COR-L47 (cell line): ENCODE measurements at places on chromosomes 12 and 14.

DNA sequence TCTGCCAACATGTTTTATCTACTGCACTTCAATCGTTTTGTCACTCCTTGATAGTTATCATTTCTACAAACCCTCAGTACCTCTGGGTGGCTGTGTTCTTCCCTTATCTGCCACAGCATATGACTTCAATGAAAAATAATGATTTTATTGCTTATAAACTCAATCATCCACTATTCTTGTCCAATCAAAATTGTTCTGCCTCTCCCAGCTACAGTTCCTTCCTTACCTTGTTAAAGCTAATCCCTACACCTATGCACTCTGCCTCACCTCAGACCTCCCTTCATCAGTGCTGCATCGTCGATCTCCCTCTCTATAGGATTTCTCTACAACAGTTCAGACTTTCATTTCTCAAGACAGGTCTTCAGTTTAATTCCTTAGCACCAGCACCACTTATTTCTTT, 58.8 kb downstream of the ERGIC2 start:
- DNase-seq = no peak

DNA sequence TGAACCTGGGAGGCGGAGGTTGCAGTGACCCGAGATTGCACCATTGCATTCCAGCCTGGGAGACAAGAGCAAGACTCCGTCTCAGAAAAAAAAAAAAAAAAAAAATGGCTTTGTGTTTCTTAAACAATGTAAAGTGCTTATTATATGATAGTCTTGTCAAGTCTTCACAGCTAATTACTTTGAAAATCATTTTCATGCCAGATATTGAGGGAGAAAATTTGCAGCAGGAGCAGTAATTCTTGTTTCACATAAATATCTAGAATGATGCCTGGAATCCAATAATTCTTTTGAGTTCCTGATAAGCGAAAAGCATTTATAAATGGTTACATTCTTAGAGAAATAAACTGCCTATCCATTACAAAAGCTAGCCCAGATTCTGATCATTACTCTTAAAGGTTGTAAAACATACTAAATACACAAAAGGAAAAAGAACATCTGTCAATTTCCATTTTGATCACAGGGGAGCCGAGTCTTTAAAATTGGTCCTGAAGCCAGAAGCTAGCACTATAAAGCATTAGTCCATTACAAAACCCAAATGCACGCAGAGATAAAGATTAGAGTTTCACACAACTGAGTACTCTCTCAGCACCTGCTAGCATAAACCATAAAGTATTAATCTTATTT, 50.3 kb downstream of the IFT81 start:
- no peak for DNase-seq

DNA sequence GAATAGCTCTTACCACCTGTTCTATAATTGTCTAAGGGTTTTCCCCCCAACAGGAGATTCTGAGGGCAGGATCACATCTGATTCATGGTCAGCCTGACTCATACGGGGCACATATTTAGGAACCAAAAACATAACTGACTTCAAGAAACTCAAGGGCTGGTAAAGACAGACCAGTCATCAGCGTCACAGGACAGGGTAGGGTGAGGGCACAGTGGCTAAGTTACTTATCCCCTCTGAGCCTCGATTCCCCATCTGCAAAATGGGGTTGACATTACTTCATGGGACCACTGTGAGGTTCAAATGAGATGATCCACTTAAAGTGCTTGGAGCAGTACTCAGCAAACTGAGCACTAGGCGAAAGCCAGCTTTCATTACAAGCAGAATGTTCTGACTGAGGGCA, 606 bp downstream of the CINP start:
- no peak for DNase-seq

GRCh38 chr14:89283327-89284060, 133.5 kb downstream of the FOXN3 start:
- DNase-seq = no peak

GRCh38 chr14:31949709-31950108, 127.4 kb upstream of the ARHGAP5 start:
- no peak for DNase-seq

DNA sequence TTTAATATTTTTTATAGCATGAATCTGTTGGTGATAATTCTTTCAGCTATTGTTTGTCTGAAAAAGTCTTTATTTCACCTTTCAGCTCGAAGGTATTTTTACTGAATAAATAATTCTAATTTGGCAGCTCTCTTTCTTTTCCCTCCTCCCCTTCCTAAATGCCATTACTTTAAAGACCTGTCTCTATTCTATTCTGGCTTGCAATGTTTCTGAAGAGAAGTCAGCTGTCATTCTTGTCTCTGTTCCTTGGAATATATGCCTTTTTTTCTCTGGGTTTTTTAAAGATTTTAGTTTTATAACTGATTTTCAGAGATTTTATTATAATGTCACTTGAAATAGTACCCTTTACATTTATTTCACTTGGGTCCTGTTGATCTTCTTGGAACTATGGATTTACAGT, 237.9 kb upstream of the DAAM1 start:
- DNase-seq = no peak

DNA sequence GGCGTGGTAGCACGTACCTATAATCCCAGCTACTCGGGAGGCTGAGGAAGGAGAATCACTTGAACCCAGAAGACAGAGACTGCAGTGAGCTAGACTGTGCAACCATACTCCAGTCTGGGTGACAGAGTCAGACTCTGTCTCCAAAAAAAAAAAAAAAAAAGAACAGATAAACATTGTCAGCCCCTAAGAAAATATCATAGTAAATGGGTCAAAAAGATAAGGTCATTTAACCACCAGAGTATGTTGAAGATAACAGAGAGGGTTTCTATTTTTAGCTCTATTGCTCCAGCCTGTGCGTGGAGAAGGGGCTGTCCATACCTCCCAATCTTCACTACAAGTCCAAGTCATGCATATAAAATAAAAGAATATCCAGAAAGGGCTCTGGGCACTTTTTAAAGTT, 15.4 kb downstream of the LGMN start:
- DNase-seq = no peak

GRCh38 chr12:21336656-21337055, 1.9 kb upstream of the SLCO1A2 start:
- DNase-seq = no peak

GRCh38 chr12:104909761-104910160, 48.3 kb downstream of the SLC41A2 start:
- DNase-seq = no peak

GRCh38 chr14:60777856-60778578, 43.5 kb downstream of the MNAT1 start:
- no peak for DNase-seq

DNA sequence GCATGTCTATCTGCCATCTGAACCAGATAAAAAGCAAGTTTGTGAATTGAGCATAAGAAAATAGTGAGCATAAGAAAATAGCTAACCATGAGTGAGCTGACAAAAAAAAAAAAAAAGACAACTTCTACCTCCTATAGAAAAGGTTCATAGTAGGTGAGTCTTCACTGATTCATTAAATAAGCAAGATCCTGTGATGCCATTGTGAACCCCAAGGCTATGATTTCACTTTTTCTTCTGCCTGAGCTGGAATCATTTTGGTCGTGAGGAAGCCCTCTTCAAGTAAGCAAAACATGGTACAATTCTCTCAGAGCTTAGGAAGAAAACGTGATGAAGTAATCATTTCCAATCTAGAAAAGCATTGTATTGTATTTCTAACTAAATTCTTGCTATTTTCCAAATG, 1.2 kb downstream of the PIK3C2G start:
- no peak for DNase-seq

DNA sequence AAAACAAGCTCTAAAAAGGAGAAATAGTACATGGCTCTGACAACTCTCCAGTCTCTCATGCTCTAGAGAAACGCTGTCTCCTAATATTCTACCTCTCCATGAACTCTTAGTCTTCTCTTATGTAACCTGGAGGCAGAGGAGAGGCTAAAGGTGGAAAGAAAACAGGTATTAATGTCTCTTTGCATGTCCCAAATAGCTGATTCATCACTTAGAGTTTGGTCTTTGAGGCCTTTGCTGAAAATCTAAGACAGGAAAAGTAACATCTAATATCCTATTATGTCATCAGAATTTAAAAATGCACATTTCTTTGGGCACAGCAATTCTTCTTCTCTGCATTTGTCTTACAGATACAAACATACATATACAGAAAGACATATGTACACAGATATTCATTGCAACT, 127.2 kb downstream of the DHRS2 start:
- DNase-seq = no peak

- no peak for DNase-seq
Observed at GRCh38 chr12:46218322-46219095, 50.3 kb downstream of the SLC38A1 start.

- DNase-seq = no peak
Observed at GRCh38 chr12:54579258-54579657, 9.2 kb downstream of the PPP1R1A start.

- no peak for DNase-seq
Observed at GRCh38 chr12:112964067-112964670, 14.2 kb upstream of the OAS2 start.

DNA sequence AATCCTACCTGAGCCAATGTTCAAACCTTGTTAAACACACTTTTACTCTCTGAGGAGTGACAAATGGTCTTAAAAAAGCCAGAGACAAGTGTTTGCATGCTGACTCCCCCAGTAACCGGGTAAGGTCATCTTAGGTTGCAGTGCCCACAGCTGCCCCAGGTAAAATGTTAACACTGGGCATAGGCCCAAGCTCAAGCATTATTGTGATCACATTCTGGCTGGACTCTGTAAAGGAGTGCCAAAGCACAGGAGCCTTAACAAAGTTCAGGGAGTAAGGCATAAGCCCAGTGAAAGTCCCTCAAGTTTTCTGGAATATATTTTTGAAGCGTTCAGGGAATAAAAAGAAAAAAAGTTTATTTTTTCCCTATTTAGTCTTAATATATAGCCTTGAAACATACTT, 8.6 kb downstream of the EDDM3A start:
- DNase-seq = no peak

GRCh38 chr14:76773188-76773885, 12.1 kb downstream of the VASH1 start:
- no peak for DNase-seq

- DNase-seq = no peak
Observed at GRCh38 chr14:81656811-81657210, 123.2 kb upstream of the SEL1L start.

DNA sequence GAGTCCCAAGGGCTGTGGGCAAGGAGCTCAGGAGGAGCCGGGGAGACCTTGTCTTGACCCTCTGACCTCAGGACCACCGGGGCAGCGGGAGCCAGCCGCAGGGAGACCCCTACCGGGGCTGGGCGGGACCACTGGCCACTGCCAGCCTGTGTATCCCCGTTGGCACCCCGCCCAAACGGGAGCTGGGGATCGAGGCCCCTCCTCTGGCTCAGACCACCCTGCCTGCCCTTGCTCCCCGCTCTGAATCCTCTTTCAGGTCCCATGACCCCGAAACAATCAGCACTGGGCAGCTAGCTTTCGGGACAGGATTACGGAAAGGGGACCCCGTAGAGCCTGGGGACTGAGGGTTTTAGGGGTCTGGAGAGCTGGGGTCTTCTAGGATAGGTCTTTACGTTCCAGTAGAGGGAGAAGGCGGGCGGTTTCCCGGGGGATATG, 1.3 kb downstream of the GLI1 start:
- no peak for DNase-seq

DNA sequence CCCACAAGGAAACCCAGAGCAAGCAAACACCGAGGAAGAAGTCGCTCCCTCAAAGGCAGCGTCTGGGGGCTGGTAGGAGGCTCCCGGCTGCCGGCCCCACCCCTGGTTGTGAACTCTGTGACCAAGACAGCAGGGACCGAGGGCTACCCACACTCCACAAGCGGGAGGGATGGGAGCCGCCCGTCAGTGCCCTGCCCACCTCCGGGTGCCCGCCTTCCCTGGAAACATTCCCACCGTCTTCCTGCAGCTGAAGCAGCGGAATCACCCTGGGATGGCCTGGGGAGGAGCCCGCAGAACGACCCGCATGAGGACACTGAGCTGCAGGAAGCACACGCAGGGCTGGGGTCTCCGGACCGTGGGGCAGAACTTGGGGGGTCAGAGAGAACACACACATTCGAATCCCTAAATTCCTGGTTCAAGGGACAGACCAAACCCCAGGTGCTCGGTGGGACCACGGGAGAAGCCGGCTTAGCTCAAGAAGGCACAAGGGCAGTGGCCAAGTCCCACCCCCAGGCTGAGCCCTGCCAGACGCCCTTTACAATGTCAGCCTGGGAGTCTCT, 33.5 kb upstream of the C14orf180 start:
- DNase-seq = peak; percentile 61

DNA sequence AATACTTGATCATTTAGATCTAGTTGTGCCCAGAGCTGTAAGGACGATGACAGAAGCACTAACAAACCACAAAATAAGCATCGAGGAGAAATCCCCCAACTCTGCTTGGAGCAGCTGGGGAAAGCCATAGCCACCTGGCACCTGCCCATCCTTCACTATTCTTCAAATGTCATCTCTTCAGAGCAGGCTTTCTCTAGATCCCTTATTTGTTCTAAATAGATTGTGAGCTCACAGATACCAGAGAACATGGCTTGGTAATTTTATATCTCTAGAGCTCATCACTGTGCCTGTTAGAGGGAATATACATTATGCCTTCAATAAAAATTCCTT, 50.9 kb downstream of the GRIP1 start:
- no peak for DNase-seq

- peak; percentile 16 for DNase-seq
Observed at GRCh38 chr12:68454892-68455291, 122.7 kb upstream of the MDM1 start.

- no peak for DNase-seq
Observed at GRCh38 chr12:622416-622815, 40.8 kb downstream of the NINJ2 start.

DNA sequence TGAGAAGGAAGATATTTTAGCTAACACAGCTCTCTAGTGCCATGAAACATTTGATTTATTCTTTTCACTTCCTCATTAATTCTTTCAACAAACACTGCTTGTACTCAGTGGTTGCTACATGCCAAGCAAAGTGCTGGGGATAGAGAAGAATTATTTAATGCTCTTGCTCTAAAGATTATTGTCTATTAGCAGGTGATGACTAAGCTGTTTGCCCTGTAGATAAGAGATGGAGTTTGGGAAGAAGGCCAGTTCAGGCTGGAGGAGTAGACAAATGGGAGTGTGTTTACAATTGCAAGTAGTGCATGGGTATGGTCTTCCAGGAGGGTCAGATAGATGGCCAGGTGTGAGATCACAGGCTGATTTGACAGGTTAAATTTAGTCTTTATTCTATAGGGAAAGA, 99.8 kb upstream of the SEL1L start:
- DNase-seq = no peak

GRCh38 chr12:94516985-94517384, 57.3 kb upstream of the CEP83 start:
- no peak for DNase-seq

DNA sequence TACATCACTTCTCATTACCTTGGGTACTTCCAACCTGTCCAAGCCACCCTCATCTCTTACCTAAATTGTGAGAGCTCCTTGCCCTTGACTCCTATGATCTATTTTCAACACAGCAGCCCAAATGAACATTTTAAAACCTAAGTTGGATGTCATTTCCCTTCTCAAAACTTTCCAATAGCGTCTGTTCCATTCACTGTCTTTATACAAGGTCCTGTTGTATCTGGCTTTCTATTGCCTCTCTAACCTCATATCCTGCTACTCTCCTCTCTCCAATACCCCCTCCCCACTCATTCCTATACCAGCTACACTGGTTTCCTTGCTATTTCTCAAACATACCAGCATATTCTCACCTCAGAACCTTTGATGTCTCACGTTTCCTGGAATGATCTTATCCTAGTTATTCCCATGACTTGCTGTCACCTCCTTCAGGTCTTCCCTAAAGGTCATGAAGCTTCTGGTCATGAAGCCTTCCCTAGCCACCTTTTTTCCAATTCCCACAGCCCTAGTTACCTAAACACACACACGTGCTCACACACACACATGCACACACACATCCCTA, 4.1 kb upstream of the KANSL2 start:
- DNase-seq = no peak

- no peak for DNase-seq
Observed at GRCh38 chr14:47490353-47490752, 185.1 kb downstream of the MDGA2 start.
